ENCODE measurements at places on chromosomes 4 and X. TPM values are rescaled to one million over a fixed set of nuclear protein-coding genes. Genes with fewer than 3 reads are reported as not detected.

Gene SLIT2
- total RNA-seq: 4.8 TPM

Gene POLA1
- 17.4 TPM for total RNA-seq

Gene CFI
- 2.2 TPM for total RNA-seq

Gene XAGE2
- total RNA-seq: not detected

Gene MAGEA9B
- not detected for total RNA-seq

Gene IL13RA2
- total RNA-seq: not detected

Gene TMEM154
- 34.5 TPM for total RNA-seq

Gene MAB21L2
- total RNA-seq: not detected

Gene USP17L21
- not detected for total RNA-seq

- DNase-seq: no peak
These were observed 23.0 kb upstream of the NFKB1 start for GRCh38 chr4:102478186-102478585.

- no peak for DNase-seq
These were observed 176.2 kb downstream of the ADGRL3 start for GRCh38 chr4:61376301-61376700.

- DNase-seq: no peak
These were observed 50.2 kb upstream of the BCOR start for GRCh38 chrX:40147971-40148370.

GRCh38 chrX:27439771-27440170, 23.4 kb downstream of the PPP4R3C start:
- no peak for DNase-seq

DNA sequence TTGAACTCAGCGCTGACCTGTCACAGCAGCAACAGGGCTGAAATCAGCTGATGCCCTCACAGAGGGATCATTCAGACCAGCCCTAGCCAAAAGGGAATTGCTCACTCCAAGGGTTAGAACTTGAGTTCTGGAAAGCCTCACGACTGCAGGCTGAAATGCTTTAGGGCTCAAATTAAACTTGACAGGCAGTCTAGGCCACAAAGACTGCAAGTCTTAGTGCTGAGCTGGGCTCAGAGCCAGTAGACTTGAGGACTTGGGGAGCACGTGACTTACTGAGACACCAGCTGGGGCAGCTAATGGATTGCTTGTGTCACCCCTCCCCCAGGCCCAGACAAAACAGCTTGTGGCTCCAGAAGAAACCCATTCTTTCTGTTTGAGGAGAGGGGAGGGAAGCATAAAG, 119.0 kb upstream of the SLC6A14 start:
- DNase-seq: no peak

- DNase-seq: no peak
These were observed 126.1 kb downstream of the MGST2 start for GRCh38 chr4:139791681-139792080.

DNA sequence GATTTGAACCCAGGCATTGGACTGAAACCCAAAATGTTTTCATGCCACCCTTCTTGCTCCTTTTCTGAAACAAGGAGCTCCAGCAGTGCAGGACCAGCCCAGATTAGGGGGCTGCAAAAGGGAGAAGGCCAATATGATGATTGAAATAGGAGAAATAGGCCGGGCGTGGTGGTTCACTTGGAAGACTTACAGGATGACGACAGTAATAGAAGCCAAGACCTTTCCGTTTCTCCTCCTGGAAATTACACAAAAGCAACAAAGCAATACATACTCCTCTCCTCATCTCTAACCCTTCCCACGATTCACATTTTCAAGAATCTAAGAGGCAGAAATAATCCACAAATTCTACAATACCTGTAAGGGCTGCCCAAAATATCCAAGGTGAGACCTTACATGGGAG, 90.8 kb downstream of the ANAPC4 start:
- DNase-seq: no peak

DNA sequence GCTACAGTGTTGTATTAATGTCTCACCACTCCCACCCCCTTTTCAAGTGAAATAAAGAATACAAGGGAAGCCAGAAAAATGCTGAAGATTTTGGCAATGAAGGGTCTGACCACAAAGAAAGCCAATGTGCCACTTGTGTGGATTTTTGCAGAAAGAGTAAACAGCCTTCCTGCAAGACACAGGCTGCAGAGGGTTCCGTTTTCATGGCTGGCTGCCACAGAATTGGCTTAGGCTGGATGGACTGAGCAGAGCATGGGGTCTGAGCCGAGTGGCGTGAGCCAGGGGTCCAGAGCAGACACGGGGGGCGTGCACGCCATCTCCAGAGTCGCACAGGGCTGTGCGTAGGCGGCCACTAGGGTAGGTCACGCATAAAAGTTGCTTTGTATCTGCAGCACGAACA, 69.2 kb downstream of the MTNR1A start:
- DNase-seq: no peak

DNA sequence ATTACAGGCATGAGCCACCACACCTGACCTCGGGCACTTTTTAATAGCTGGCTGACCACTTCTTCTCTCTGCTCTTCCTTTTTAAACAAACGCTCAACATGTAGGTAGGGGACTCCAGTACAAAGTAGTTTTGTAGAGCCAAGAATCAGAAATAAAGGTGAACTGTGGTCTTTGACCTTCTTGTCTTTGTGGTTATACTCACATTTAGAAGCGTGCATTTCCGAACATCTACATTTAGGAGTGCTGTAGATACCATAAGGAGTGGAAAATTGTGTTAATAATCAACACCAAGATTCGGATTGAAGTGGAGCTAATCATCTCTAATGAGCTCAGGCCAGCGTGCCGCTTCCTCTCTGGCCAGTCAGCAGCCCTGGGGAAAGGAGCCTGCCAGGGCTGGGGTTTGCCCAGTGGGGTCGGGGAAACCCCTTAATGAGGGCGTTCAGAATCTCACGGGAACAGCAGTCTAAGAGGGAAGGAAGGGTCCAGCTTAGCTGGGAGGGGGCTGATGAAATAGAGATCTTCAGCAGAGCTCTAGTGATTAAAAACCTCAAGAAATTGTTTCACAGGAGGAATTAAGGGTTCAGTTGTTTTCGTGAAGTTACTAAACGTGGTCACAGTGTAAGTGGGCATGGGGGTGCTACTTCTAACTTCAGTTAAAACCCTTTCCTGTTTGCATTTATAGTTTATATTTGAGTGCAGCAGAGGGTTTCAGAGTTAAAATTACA, 81.2 kb downstream of the GAB1 start:
- no peak for DNase-seq

DNA sequence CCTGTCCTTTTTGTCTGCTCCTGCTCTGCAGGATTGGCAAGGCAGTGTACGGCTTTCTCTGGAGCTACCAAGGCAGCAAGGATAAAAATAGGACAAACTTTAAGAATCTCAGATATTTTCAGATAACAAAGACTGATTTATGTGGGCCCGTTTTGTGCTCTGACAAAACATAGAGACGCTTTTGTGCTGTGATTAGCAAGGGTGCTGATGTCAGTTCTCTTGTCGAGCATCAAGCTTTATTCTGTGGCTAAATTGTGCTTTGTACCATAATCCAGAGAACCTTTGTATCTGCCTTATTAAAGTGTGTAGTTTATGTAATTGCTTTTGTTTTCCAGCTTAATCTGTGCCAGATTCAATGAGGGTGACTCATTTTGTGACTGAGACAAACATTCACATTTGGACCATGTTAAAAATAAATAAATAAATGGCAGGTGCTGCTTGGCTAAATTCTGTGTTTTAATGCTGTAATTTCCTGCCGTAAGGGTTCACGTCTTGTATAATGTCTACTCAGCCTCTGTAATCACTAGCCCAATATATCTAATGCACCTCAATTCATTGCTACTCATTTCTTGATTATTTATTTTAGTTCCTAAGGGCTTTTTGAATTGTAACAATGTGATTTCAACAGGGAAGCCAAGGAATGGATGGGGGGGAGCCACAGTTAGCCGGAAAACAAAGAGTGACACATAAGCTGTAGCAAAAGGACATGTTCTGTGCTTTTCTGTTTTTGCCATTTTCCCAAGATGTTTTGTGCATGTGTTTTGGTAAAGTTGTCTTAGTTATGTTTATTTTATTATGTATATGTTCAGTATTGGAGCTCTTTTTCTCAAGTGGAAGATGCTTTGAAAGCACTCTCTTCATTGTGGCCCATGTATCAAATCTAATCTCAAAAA, 75.1 kb downstream of the GAB1 start:
- no peak for DNase-seq

GRCh38 chrX:20913760-20914159, 460.5 kb upstream of the CNKSR2 start:
- DNase-seq: no peak

GRCh38 chrX:146278381-146278780, 460.8 kb downstream of the SLITRK2 start:
- no peak for DNase-seq

- no peak for DNase-seq
These were observed 5.2 kb downstream of the IRS4 start for GRCh38 chrX:108731153-108731552.

- no peak for DNase-seq
These were observed 60.9 kb downstream of the C4orf46 start for GRCh38 chr4:158610790-158611189.

- DNase-seq: peak; percentile 74
These were observed 15.4 kb downstream of the FAM9C start for GRCh38 chrX:13028871-13029636.

GRCh38 chrX:78886550-78886949, 58.6 kb upstream of the P2RY10 start:
- DNase-seq: no peak

Measured in PC-9 (cell line).